ENCODE measurements at places on chromosomes 7 and 10.

- DNase-seq, result no peak
Measured at GRCh38 chr7:132872034-132872433, 209.9 kb downstream of the CHCHD3 start.

DNA sequence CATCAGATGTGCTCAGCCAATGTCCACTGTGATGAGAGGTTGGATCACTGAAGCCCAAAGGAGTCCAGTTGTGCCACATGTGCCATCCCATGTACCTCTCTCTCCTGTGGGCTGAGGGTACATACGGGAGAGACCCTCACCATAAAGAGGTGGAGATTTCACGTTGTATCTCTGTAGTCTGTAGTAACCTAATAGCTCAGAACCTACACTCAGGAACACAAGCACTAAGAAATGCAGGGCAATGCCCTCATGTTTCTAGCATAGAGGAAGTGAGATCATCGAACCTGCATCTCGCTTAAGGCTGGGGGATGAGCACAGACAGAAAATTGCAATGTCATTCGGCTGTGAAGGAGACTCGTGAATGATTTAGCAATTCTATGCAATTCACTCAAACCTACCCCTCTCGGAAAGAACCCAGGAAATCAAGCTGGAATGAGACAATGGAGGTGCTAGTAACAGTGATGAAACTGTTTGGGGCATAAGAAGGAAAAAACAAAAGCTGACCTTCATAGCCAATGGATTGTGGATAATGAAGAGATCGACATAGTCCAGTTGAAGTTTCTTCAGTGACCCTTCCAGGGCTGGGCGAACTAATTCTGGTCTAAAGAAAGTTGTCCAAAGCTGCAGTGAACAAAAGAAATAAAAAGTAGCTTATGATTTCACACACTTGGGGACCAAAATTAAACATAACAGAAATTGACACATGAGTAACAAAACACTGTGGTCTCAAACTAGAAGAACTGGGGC lies 80.3 kb upstream of the UCN3 start:
- no peak for DNase-seq

- no peak for DNase-seq
Measured at GRCh38 chr10:29107866-29108498, 180.9 kb upstream of the LYZL1 start.

- no peak for DNase-seq
Measured at GRCh38 chr7:143069912-143070500, 17.9 kb downstream of the OR6V1 start.

DNA sequence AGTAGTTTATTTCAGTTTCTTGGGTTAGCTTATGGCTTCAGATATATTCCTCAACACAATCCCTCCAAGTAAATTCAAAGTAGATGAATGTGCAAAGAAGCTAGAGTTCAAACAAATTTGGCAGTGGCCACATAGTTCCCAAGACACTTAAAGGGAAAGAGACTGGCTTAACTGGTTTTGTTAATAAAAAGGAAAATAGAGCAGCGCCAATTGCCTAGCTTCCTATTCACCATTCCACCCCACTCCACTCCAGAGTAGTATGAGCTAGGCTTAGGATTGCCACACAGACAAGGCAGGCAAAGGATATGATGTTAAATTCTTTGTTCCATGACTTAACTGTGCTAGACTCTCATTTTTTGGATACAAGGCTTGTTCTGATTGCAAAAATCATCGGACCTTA lies 2.0 kb downstream of the XRCC2 start:
- no peak for DNase-seq
